ENCODE measurements at places on chromosomes 3 and 15.

- DNase-seq: no peak
These were observed 64.9 kb downstream of the ABHD5 start for GRCh38 chr3:43755516-43756200.

DNA sequence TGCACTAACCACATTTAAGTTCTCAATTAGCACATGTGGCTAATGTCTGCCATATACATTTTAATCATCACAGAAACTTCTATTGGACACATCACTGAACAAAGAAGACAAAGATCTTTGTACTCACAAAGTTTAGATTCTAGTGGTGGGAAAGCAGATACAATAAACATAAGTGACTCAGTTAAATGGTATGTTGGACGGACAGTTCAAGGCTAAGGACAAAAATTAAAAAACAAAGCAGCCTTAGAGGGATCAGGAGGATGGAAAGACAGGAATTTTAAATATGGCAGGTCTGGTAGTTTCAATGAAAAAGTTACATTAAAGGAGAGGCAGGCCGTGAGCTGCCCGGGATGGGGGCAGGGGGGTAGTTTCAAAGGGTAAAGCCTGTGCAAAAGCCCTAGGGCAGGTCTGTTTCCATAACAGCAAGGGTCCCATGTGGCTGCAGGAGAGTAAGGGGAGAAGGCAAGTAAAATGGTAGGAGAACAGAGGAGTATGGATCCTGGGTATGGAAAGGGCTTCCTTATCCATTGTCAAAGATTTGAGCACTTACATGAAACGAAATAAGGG, 220.7 kb downstream of the FHIT start:
- DNase-seq: no peak

- DNase-seq: no peak
These were observed 42.9 kb upstream of the ACTC1 start for GRCh38 chr15:34838282-34838681.

- no peak for DNase-seq
These were observed 593 bp upstream of the RSL24D1 start for GRCh38 chr15:55197362-55197705.

GRCh38 chr3:15812183-15812582, 14.4 kb upstream of the ANKRD28 start:
- no peak for DNase-seq

- no peak for DNase-seq
These were observed 69.1 kb downstream of the PEAK1 start for GRCh38 chr15:77350792-77351191.

GRCh38 chr3:46027021-46027705, at the start of gene XCR1:
Gene XCR1, minus strand, starts transcription at chr3:46027483. Its CDS starts 5,536 bp downstream, at chr3:46021947.
- no peak for DNase-seq

- peak; percentile 42 for DNase-seq
These were observed 202.0 kb downstream of the AKAP13 start for GRCh38 chr15:85582131-85583079.

DNA sequence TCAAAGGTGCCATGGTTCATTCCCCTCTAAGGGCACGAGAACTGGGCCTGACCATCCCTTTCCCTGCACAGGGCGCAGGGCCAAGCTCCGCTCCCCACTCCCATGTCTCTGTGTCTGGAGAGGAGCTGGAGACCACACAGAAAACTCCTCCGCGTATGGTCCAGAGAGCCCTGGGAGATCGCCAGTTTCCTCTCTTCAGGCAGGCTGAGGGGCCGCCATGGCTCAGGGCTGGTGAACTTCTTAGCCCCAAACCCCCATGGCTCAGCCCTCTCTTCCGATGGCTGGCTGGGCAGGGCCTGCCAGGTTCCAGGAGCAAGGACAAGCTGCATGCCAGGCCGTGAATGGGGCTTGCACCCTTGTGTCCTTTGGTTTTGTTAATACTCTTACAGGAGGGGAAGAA, 52.9 kb downstream of the EXOG start:
- DNase-seq: no peak

DNA sequence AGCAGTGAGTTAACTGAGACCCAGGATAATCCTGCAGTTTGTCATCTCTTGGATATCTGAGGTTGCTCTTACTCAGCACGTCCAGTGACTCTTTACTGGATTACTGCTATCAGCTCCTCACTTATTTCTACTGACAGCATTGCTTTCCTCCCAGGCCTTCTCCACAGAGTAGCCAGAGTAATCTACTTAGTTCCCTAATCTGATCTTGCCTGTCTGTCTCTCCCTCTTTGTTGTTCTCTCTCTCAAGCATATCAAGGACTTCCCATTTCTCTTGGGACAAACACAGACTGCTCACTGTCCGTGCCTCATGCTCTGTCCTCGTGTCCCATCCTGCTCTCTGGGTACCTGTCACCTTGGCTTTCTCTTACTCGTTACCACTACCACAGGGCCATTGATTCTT, 376.2 kb downstream of the FEZF2 start:
- no peak for DNase-seq
